ENCODE measurements at places on chromosomes 5 and 9.

DNA sequence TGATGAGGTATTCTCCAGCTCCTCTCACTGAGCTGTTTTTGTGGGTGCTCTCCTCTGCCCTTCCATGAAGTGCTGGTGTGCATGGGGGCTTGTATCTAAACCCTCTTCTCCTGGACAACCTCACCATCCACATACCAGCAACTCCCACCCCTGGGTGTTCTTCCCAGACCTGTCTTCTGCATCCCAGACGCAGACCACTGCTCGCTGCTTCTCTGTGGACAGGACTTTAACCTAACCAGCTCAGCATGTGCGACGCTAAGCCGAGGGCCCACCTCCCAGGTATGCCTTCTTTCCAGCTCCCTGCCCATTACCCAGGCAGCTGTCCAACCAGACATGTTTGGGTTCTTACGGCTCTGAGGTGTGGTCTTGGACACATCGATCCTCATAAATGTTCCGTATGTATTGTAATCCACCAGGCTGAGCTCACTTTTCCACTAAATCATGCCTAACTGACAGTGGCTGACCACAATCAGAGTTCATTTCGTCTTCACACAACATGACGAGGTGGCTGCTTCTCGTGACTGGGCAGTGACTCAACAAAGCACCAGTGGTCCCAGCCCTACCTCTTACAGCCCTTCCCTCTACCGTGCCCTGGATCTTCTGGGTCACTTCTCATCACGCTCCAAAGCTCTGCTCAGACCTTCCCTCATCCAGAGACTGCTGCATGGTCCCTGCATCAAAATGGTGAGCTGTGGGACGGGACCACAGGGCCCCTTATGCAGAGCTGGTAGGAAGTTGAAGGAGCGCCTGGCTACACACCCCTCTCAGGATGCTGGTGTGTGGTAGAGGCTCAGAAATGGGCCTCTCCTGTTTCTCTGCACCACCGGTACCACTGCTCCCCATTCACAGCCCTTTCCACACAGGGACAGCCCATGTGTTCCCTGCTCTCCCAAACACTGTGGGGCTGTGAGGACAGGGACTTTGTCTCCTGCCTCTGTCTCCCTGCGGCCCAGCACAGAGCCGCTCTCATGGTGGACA, 9.6 kb upstream of the PTGES2 start:
- DNase-seq = no peak

DNA sequence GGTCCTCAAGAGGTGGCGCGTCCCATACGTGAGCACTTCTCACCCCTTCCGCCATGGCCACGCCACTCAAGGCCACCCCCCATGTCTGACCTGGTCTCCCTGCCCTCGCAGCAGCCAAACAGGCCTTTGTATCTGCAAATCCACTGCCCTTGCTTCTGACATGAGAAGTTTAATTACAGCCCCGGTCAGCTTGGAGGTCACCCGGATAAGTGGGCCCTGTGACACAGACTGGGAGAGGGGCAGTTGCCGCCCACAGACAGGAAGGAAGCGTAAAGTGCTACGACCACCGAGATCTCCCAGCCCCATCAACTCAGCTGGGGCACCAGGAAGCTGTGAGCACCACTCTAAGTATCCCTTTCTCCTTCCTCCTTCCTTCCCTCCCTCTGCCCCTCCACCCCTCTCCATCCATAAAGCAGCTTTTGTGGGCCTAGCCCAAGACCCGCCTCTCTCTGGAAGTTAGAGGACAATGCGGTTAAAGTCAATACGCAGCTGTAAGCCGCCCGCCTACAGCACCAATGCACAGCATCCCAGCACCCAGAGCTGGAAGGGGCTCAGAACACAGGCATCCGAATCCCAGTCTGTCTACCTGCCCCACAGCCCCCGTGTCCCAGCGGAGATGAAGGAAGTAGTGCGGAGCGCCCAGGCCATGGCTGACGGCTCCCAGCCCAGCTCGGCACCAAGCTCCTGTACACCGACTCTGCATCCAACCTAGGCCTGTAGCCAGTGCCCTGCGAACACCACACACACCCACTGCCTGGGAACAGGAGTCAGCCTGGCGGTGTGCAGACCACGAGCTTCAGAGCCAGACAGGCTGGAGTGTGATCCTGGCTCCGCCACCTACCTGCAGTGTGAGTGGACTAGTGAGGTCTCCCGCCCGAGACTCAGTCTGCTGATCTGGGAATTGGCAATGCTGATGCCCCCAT, 44.8 kb upstream of the RNF130 start:
- DNase-seq = no peak

DNA sequence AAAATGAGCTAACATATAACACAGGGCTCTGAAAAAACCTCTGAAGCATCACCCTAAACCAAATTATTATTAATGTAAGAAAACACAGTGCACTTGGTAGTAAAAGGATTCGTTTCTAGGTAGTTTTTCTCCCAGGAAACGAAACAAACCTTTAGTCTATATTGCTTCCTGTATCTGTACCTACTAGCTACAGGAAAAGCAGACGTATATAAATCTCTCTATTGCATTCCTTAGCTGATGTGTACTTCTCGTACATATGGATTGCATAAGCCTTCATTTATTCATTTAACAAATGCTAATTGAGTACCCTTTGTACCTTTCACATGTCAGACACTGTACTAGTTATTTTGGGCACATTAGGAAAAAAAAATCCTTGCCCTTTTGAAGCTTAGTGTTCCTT, 85.0 kb upstream of the RASA1 start:
- no peak for DNase-seq

- peak; percentile 77 for DNase-seq
Measured at GRCh38 chr9:128244837-128245231, 31.0 kb downstream of the GOLGA2 start.

- no peak for DNase-seq
Measured at GRCh38 chr5:103990064-103990463, 427.5 kb upstream of the NUDT12 start.

DNA sequence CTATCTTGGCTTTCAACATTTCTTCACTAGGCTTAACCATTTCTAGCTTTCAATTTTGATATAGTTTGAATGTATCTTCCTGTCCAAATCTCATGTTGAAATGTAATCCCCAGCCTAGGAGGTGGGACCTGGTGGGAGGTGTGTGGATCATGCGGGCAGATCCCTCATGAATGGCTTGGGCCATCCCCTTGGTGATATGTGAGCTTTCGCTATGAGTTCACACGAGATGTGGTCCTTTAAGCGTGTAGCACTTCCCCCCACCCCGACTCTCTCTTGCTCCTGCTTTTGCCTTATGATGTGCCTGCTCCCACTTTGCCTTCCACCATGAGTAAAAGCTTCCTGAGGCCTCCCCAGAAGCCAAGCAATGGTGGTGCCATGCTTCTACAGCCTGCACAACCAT, 40.6 kb downstream of the PHAX start:
- no peak for DNase-seq

- no peak for DNase-seq
Measured at GRCh38 chr9:127144670-127145445, 22.4 kb upstream of the ANGPTL2 start.

- DNase-seq = no peak
Measured at GRCh38 chr5:128493657-128494329, 44.3 kb downstream of the FBN2 start.

DNA sequence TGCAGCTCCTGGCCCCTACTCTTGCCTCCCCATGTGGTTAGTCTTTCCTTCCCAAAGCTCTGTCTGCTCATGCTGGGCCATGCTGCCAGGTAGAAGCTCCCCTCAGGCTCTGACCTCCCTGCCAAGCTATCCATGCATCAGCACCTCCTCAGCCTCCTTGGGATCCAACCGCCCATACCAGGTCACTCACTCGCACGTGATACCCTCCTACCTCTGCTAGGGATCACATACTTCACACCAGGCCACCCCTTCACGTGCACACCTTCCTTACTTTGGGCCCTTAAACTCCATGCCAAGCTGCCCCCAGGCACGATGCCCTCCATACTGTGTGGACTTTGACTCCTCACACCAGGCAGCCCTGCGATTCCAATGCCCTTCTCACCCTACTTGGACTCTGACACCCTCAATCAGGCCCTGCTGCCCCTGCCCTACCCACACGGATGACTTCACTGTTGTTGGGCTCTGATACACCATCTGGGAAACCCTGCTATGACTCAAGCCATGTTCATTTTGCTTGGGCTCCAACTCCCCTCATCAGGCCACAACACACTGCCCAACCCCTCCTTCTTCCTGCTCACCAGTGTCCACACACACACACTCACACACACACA, 34.1 kb downstream of the ZNF483 start:
- no peak for DNase-seq

GRCh38 chr9:77830618-77831285, 182.6 kb upstream of the GNA14 start:
- no peak for DNase-seq

DNA sequence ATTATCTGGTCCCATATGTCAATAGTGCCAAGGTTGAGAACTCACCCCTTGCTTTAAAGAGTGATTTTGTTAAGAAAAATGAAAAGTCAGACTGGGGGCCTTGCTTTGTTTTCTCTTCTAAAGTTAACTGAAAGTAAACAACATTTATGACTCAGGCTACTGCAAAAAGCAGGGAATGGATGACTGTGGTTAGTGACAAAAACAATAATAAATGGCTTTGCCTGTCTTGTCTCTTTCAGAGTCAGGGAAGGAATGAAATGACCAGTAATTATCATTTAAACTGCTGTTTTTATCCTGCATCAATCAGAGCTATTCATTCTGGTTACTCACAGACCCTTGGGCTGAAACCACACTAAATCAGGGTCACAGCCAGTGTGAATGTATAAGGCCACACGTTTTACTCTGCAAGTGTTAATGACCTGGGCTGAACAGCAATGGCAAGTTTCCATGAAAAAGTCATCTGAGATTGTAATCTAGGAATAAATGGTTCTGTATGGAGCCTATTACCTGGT, 112.2 kb downstream of the ZNF608 start:
- DNase-seq = no peak

- no peak for DNase-seq
Measured at GRCh38 chr9:137506274-137506673, 43.9 kb downstream of the PNPLA7 start.

- DNase-seq = no peak
Measured at GRCh38 chr9:126368020-126368419, 41.4 kb downstream of the MVB12B start.

GRCh38 chr5:103475629-103476240, 86.9 kb downstream of the NUDT12 start:
- no peak for DNase-seq

DNA sequence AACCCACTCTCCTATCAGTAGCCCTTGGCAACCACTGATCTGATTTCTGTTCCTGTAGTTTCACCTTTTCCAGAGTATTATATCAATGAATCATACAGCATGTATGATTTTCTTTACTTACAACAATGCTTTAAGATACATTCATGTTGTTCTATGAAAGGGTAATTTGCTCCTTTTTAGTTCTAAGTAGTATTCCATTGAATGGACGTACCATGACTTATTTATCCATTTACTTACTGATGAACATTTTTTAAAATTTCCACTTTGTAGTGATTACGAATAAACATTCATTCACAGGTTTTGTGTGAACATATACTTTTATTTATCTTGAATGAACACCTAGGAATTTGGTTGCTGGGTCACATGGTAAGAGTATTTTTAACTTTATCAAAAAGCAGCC, 620.8 kb downstream of the HTR1A start:
- DNase-seq = no peak

GRCh38 chr5:149360272-149360671, 2.4 kb downstream of the PCYOX1L start:
- DNase-seq = no peak

DNA sequence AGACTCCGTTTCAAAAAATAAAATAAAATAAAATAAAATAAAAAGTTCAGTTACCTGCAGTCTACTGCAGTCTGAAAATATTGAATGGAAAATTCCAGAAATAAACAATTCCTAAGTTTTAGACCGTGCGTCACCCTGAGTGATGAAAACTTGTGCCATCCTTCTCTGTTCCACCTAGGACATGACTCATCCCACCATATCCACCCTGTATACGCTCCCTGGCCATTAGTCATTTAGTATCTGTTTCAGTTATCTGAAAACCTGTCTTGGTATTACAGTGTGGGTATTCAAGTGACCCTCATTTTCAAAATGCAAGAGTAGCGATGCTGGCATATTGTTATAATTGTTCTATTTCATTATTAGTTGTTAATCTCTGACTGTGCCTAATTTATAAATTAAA, 51.8 kb upstream of the TEX48 start:
- no peak for DNase-seq

DNA sequence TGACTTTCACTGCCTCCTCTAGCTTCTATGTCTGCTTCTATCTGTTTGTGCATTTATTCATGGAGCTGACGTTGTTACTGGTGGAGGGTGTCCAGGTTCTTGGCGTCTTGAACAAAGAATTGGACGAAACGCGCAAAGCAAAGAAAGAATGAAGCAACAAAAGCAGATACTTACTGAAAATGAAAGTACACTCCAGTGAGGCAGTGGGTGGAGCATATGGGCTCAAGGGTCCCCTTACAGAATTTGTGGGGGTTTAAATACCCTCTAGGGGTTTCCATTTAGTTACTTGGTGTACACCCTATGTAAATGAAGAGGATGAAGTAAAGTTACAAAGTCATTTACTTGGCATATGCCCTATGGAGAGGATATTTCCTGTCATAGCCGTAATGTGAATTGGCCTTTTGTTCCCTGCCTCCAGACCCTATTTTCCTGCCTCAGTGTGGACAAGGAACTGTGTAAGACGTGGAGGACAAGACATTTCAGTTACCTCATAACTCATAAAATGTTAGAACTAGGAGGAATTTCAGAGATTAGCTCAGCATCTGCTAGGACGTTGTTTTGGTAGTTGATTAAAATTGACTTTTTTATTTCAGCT, 3.1 kb downstream of the POLR3G start:
- no peak for DNase-seq

DNA sequence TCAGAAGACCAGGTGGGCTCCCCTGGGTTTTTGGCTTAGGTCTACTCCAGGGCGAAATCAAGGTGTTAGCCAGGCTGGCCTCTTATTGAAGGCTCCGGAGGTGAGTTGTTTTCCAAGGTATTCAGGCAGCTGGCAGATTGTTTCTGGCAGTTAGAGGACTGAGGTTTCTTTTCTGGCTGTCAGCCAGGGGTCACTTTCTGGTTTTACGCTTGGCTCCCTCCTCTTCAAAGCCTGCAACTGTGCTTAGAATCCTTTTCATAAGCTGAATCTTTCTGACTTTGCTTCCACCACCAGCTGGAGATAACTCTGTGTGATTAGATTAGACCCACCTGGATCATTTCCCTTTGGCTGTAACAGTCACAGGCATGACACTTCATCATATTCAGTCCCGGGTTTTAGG, 24.6 kb downstream of the RFK start:
- DNase-seq = no peak

All from GDM1 (cell line).